ENCODE measurements at places on chromosomes 1 and 21.

DNA sequence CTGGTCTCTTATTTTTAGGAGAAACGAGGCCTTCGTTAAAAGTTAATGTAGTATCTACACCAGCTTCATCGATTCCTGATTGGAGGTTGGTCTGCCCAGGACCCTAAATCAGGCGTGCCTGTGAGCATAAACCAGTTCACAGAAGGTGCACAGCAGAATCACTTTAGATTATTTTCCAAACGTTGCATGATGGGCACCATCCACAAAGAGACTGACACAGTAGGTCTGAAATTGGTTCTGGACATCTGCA is 256 bp upstream of the TARBP1 start:
- DNase-seq: no peak

- no peak for DNase-seq
Measured at GRCh38 chr1:62230718-62231117, 36.1 kb downstream of the L1TD1 start.

- DNase-seq: no peak
Measured at GRCh38 chr1:230459465-230459864, 33.3 kb upstream of the PGBD5 start.

DNA sequence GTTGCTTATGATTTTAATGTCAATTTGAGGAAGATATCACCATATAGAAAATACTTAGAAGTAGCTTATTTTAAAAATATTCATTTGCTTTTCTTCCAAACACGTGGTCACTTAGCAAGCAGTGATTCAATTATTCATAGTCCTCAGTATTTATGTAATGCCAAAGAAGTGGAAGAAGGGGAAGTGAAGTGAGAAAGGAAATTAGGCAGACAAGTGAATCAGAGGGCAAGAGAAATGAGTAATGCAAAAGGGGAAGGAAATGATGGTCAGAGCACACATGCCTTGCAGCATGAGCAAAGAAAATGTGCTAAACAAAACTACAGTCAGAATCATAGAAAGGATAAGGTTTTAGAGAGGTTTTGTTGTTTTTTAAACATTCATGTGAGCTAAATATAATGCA is 31.8 kb downstream of the SDCCAG8 start:
- no peak for DNase-seq

GRCh38 chr1:77027847-77028246 is 160.6 kb downstream of the ST6GALNAC5 start:
- no peak for DNase-seq

GRCh38 chr1:933603-933940 is 9.8 kb downstream of the SAMD11 start:
- DNase-seq: no peak

All from activated naive CD4-positive, alpha-beta T cell (primary cell).